Occipital lobe (tissue), 3 donors: ENCODE measurements at places on chromosomes 5 and 9.
A peak's percentile ranks its signal among the peaks of the same experiment; 100 is the strongest.

- no peak for DNase-seq
Measured at GRCh38 chr5:73592551-73592950, 27.0 kb downstream of the UTP15 start.

DNA sequence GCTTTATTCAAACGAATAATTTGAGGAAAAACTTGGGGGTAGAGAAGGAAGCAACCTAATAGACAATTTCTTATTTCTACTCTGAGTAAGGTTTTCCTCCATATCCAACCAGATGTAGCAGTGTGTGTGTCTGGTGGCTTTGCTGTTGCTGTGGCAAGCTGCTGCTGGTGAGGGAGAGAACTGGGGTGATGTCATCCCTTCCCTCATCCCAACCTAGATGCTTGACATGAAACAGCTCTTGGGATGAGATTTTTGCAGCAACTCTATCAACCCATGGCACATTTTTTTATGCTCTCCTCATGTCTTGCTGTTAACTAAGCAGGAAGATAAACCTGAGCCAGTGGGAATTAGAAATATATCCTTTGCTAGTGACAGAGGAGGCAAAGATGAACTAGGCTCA lies 135.8 kb downstream of the PCSK1 start:
- peak; percentile 1 for DNase-seq

- DNase-seq, result no peak
Measured at GRCh38 chr5:5266297-5266696, 126.2 kb downstream of the ADAMTS16 start.

GRCh38 chr5:156312897-156313694 lies 13.9 kb upstream of the SGCD start:
- DNase-seq, result no peak

DNA sequence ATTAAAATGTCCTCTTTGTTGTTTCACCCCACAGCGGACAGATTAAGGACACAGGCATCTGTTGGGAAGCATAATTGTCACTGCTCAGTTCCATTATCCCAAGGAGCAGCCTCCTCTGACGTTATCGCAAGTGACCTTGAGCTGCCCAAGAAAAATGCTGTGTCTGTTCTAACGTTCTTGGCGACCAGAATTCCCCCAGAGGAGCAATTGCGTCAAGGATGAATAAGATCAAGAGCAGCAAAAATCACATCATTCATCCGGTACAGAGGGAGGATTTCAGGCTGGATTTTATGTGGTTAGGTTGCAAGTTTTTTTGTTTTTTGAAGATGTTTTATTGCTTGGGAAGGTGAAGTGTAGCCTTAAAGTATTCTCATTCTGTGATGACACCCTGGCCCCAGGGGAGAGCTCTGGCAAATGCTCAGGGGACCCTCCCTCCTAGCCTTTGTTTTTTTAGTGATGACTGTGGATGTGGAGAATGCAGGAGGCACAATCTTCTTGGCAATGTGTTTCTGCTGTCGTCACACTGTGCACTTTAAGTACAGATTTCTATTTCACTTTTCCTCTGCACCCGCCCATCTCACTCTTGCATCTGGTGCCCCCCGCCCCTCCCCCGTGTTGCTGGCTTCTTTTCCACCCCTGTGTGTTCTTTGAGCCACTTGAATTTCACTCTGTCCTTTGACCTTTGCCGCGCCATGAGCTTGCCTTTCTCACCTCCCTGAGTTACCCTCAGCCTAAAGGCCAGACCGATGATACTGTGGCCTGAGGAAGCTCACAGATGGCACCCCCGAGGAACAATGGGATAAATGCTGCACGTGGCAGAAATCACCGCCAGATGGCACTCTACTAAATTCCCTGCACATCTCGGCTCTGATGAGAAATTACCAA lies 308.5 kb downstream of the RAB3C start:
- DNase-seq, result peak; percentile 33

GRCh38 chr5:37090123-37090726 lies 159.0 kb downstream of the CPLANE1 start:
- DNase-seq, result no peak

GRCh38 chr9:76700916-76701315 lies 63.3 kb upstream of the PCA3 start:
- DNase-seq, result no peak
